ENCODE measurements at places on chromosomes 7 and 10.

DNA sequence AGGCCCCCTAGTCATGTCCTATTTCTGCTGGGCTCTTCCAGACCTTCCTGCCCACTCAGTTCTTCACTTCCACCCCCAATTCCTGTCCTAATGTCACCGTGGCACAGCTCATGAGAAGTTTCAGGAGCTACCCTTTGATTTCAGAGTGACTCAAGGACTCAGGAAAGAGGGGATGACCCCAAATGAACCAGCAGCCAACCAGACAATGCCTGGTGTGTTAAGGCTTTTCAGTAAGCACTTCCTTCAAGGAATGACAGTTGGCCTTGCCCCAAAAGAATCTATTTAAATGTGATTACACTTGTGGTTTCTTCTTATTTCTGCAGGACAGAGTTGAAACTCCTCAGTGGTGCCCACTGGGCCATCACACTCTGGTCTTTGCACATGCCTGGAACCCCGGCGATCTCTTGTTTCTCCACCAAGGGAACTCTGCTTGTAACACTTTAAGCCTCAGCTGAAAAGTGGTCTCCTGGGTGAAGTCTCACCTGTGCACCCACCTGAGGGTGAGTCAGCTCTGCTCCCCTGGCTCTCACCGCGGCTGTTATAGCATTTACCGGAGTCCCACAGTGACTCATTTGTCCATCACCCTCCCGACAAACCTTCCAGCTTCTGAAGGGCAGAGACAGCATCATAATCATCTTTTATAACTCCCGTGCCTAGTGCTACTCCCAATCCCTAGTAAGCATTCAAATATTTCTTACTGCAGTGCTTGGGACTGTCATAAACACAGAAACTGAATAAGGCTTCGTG is 123.0 kb upstream of the SVIL start:
- peak; percentile 14 for DNase-seq

GRCh38 chr10:11668847-11669610 is 57.6 kb upstream of the USP6NL start:
- DNase-seq: no peak

GRCh38 chr10:128738386-128738915 is 612.2 kb upstream of the MKI67 start:
- no peak for DNase-seq

DNA sequence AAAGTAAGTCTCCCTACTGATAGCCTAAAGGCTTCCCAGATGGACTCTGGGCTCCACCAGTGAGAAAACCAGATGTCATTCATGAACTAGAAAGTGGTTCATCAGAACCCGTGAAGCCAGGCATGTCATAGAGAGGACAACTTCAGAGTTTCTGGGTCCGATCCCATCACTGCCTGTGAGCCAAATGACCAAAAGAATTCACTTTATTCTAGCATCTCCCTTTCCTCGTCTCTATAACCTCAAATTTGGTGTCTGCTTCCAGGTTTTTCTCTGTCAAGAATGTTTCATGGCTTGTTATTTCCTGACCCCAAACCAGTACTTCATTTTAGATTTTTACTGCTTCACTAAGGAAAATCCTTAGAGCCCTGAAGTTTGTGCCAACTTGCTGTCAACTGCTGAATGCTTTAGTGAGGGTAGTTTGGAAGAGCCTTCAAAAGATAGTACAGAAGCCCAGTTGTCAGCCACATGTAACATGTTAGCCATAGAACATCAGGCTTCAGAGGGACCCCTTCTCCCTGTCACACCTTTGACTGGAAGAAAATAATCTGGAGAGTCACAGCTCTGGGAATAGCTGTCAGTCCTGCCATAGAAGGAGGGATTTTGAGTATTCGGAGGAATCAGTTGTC is 34.0 kb downstream of the ITGB8 start:
- no peak for DNase-seq

DNA sequence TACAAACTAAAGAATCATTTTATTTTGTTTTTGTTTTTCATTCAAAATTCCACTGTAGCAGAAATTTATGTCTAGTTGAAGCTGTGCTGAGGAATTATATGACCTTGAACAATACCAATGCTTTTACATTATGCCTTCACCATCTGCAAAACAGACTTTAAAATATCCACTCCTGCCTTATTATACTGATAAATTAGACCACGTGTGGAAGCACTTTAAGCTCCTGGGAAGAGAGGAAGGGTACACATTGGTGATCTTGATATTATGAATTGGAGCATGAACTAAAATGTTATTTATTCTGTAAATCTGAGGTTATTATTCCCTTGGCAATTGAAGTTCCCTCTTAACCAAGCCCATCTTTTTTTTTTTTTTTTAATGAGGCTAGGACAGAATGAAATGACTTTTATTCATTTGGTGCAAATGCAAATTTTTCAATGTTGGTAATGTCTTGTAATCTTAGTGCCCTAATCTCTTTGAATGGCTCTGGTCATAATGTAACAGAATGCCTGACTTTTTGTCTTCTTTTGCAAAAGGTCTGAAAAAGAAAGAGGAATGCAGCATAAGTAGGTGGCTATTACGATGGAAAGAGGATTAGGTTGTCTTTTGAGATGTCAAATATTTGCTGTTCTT is 139.9 kb upstream of the COBL start:
- no peak for DNase-seq

DNA sequence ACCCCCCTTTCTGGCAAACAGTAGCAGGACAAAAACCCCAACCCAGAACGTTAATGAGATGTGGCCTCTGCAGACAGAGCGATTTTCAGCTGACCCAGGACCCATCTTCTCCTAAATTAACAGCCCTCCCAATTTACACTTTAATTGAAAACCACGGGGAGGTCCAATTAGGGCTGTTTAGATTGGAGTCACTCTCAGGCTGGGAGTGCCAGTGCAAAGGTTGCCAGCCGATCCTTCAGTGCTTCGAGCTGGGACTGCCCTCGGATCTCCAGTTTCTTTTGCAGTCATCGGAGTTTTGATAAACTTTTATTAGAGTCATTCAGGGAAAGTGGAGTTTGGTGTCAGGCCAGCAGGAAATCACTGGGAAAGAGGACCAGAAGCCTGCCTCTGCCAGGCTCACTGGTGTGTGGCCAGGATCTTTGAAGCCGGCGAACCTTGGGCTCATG is 108.0 kb downstream of the DOCK1 start:
- no peak for DNase-seq

DNA sequence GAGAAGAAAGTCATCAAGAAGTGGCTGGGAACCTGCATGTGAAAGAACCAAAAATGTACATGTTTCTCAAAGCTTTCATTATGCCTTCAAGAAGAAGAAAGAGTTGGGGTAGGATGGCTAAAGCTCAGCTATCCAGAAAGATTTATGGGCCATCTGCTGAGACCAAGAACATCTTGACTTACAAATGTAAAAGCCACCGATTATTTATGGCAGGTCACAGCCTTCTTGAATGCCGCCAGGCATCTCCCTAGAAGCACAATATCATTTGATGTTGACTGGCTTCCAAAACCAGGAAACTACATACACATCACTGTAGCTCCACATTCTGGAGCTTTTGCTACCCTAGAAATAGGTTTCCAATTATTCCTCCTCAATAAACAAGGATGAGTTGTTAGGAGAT is 254.2 kb upstream of the AOAH start:
- DNase-seq: no peak
